ENCODE measurements at places on chromosomes 7 and 10. TPM values are rescaled to one million over a fixed set of nuclear protein-coding genes. Genes with fewer than 3 reads are reported as not detected.

The GPR26 gene
- not detected for total RNA-seq

The FGFBP3 gene
- 0.09 TPM for total RNA-seq

The LRGUK gene
- total RNA-seq = 0.18 TPM

The LRIT1 gene
- total RNA-seq = not detected

The FGL2 gene
- total RNA-seq = 3.1 TPM

The VWC2 gene
- not detected for total RNA-seq

The GTF2IRD1 gene
- total RNA-seq = 5.6 TPM

The MAGI2 gene
- total RNA-seq = 3.4 TPM

The NXPH1 gene
- not detected for total RNA-seq

The NEUROG3 gene
- not detected for total RNA-seq

The CNPY1 gene
- not detected for total RNA-seq

The KCND2 gene
- not detected for total RNA-seq

The TDRD1 gene
- total RNA-seq = not detected

The HOGA1 gene
- 0.09 TPM for total RNA-seq

The RAMP3 gene
- total RNA-seq = not detected

The HYAL4 gene
- total RNA-seq = under 0.01 TPM

The ADIRF gene
- 21.6 TPM for total RNA-seq

The EFCAB10 gene
- under 0.01 TPM for total RNA-seq

The MYL10 gene
- total RNA-seq = not detected

The ZNF138 gene
- total RNA-seq = 3.9 TPM

Data from endothelial cell of coronary artery (primary cell).